ENCODE measurements at places on chromosomes 12 and 14.

GRCh38 chr12:47819138-47819895, 386 bp downstream of the HDAC7 start:
- peak overlapping the region; percentile 51 for H3K4me3 ChIP-seq
- no peak for DNase-seq
- H3K36me3 ChIP-seq = no peaks in the 10 kb centered on the region
- no peak overlapping the region for H3K27ac ChIP-seq
- H3K4me1 ChIP-seq = peaks cover 27% of the 10 kb centered on the region
- H3K27me3 ChIP-seq = no peaks in the 10 kb centered on the region

- DNase-seq = no peak
- no peaks in the 10 kb centered on the region for H3K4me1 ChIP-seq
- no peak overlapping the region for H3K27ac ChIP-seq
- no peak overlapping the region for H3K4me3 ChIP-seq
Measured at GRCh38 chr12:19683178-19683927, 244.1 kb downstream of the AEBP2 start.

- no peak overlapping the region for H3K4me3 ChIP-seq
- no peaks in the 10 kb centered on the region for H3K4me1 ChIP-seq
- H3K36me3 ChIP-seq = no peaks in the 10 kb centered on the region
- no peak overlapping the region for H3K27ac ChIP-seq
- H3K27me3 ChIP-seq = no peaks in the 10 kb centered on the region
Measured at GRCh38 chr12:109673884-109674283, 39.7 kb upstream of the FAM222A start.

GRCh38 chr12:34394211-34395055, 372.1 kb downstream of the ALG10 start:
- no peaks in the 10 kb centered on the region for H3K36me3 ChIP-seq
- no peak overlapping the region for H3K4me3 ChIP-seq
- H3K27ac ChIP-seq = no peak overlapping the region
- DNase-seq = no peak
- no peaks in the 10 kb centered on the region for H3K4me1 ChIP-seq
- H3K27me3 ChIP-seq = no peaks in the 10 kb centered on the region

- no peaks in the 10 kb centered on the region for H3K36me3 ChIP-seq
- H3K4me3 ChIP-seq = no peak overlapping the region
- DNase-seq = no peak
- H3K27ac ChIP-seq = no peak overlapping the region
- no peaks in the 10 kb centered on the region for H3K27me3 ChIP-seq
Measured at GRCh38 chr14:24054324-24054641, 2.5 kb downstream of the CARMIL3 start.

- H3K27ac ChIP-seq = no peak overlapping the region
- H3K4me3 ChIP-seq = no peak overlapping the region
- peaks cover 2% of the 10 kb centered on the region for H3K4me1 ChIP-seq
- H3K27me3 ChIP-seq = no peaks in the 10 kb centered on the region
- no peaks in the 10 kb centered on the region for H3K36me3 ChIP-seq
Measured at GRCh38 chr14:98924046-98924445, 348.0 kb downstream of the BCL11B start.

DNA sequence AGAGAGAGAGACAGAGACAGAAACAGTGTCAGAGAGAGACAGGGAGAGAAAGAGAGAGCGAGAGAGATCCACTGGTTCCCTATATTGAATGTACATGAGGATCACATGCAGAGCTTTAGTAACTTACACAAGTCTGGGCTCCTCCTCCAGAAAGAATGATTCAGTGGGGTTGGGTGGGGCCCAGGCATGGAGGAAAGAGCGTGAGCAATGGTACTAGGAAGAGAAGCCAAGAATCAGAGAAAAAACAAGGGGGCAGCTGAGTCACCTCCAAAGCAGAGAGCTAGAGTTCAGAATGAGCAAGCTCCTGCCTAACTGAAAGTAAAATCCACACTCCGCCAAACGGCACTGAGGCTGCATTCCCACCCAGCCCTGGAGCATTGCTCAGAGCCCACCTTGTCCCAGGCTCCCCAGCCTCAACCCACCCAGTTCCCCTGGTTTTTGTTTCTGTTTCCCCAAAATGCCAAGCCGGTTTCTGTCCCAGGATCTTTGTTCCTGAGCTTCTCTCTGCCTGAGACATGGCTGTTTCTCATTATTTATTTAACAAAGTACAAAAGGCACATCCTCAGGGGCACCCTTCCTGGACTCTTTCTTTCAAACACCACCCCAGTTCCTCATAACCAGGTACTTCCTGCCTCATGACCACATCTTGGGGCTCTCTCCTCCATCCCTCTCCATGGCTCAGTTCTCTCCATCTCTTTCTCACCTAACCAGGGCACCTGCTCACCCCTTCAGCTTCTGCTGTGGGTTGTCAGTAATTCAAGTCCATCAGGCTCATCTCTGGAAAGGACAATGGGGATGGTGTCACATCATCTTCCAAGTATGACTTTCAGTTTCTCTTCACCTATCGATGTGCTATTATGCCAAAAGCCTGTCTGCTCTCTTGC, 670.3 kb upstream of the TBX3 start:
- no peak overlapping the region for H3K27ac ChIP-seq
- H3K4me3 ChIP-seq = no peak overlapping the region
- no peak for DNase-seq
- no peaks in the 10 kb centered on the region for H3K4me1 ChIP-seq
- H3K36me3 ChIP-seq = no peaks in the 10 kb centered on the region
- no peaks in the 10 kb centered on the region for H3K27me3 ChIP-seq

- peaks cover 5% of the 10 kb centered on the region for H3K4me1 ChIP-seq
Measured at GRCh38 chr14:89388853-89389252, 28.2 kb downstream of the FOXN3 start.

- 0 out of 2 replicates have a peak, but pooled peaks cover 1% of the 10 kb centered on the region for H3K4me1 ChIP-seq
- no peak for DNase-seq
- H3K4me3 ChIP-seq = no peak overlapping the region
- H3K27me3 ChIP-seq = peaks cover 92% of the 10 kb centered on the region
- no peaks in the 10 kb centered on the region for H3K36me3 ChIP-seq
Measured at GRCh38 chr12:53935383-53936341, 3.0 kb upstream of the HOXC13 start.

DNA sequence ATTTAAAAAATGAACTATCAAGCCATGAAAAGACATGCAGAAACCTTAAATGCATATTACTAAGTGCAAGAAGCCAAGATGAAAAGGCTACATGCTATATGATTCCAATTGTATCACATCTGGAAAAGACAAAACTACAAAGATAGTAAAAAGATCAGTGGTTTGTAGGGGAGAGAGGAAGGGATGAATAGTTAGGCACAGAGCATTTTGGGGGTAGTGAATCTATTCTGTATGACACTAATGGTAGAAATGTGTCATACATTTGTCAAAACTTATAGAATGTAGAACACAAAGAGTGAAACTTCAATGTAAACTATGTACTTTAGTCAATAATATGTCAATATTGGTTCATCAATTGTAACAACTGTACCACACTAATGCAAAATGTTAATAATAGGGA, 20.8 kb downstream of the TXNDC16 start:
- H3K27me3 ChIP-seq = no peaks in the 10 kb centered on the region
- H3K27ac ChIP-seq = no peak overlapping the region
- H3K36me3 ChIP-seq = no peaks in the 10 kb centered on the region

- no peak for DNase-seq
- H3K36me3 ChIP-seq = no peaks in the 10 kb centered on the region
- no peaks in the 10 kb centered on the region for H3K4me1 ChIP-seq
- H3K27ac ChIP-seq = no peak overlapping the region
Measured at GRCh38 chr12:9796346-9796745, 30.9 kb upstream of the KLRF1 start.

DNA sequence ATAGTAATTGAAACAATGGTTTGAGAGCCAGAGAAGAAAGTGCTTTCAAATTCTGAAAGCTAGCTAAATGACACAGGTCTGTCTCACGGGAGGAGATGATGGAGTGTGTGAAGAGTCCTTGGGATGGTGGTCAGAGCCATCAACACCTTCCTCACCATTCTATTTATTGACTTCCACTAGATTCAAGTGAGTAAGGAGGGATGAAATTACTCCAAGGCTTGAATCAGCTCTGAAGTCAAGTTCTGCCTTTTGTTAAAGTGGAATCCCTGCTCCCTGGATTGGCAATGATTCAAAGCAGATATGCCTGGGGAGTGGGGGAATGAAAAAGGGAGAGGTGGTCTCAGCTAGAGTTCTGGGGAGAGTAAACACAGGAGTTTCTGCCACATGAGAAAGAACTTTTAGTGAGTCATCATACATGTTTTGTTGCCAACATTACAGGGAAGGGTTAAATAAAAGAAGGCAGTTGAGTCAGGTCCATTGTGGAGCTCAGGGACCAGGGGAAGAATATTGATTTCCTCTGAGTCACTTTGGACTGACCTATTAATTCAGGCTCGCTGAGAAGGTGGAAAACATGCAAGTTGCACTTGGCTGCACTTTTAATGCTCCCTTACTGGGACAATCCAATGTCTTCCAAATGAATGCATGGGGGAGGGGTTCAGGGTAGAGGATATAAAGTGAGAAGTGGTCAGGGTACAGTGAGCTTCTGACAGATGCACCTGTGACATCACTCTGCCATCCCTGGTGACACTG, 142.7 kb downstream of the TBX5 start:
- H3K4me1 ChIP-seq = no peaks in the 10 kb centered on the region
- H3K27me3 ChIP-seq = no peaks in the 10 kb centered on the region
- H3K27ac ChIP-seq = no peak overlapping the region
- no peak for DNase-seq
- no peak overlapping the region for H3K4me3 ChIP-seq
- no peaks in the 10 kb centered on the region for H3K36me3 ChIP-seq

DNA sequence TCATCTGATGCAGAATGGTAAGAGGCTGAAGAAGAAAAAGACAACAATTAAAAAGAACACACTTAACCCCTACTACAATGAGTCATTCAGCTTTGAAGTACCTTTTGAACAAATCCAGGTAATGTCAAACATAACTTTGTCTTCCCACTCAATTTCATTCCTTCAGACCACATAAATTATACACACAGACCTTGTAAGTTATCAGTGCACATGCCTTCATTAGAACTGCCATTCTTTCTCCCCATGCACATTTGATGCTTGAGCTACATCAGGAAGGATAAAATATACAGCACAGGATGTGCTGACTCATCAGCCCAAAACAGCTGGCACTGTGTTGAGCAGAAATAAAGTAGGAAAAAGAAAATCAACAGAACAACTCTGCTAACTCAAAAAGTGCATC, 246.7 kb downstream of the PAWR start:
- peaks cover 2% of the 10 kb centered on the region for H3K36me3 ChIP-seq
- H3K4me1 ChIP-seq = no peaks in the 10 kb centered on the region

GRCh38 chr14:35286003-35286600, 6.1 kb upstream of the PSMA6 start:
- no peak overlapping the region for H3K4me3 ChIP-seq
- no peaks in the 10 kb centered on the region for H3K4me1 ChIP-seq
- no peak overlapping the region for H3K27ac ChIP-seq
- no peak for DNase-seq
- no peaks in the 10 kb centered on the region for H3K36me3 ChIP-seq

DNA sequence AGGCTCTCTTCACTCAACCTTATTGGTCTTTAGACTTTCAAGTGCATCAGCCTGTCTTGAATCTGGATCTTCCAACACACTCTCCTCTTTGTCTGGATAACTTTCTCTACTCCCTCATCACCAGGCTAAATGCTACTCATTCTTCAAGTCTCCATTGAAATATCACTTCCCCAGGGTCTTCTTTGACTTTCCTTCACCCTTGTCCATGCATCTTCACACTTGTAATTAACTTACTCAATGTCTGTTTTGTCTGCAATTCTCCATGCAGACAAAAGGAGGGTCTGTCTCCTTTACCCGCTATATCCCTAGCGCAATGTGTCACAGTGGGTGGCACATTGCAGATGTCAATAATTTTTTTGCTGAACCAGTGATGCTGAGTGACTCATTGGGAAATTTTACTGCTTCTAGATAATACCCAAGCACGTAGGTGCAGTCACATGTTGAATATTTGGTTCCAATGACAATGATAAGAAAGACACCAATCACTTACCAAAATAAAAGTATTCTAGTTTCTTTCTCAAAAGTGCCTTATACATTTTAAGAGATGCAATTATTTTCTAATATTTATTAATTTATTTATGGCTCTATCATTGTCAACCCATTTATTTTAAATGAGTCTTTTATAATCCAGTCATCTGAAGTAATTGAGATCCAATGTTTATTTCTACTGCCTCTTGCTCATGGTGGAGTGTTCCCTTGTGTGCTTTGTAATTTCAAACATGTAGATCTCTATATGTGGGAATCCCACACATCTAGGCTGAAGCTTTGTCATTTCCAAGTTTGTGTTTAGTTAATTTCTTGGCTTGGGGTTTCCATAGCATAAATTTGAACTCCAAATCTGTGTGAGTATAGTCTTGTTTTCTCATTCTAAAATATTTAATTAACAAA, 21.7 kb upstream of the RFC5 start:
- H3K4me3 ChIP-seq = no peak overlapping the region
- no peaks in the 10 kb centered on the region for H3K4me1 ChIP-seq
- no peaks in the 10 kb centered on the region for H3K27me3 ChIP-seq
- no peak overlapping the region for H3K27ac ChIP-seq
- no peaks in the 10 kb centered on the region for H3K36me3 ChIP-seq

DNA sequence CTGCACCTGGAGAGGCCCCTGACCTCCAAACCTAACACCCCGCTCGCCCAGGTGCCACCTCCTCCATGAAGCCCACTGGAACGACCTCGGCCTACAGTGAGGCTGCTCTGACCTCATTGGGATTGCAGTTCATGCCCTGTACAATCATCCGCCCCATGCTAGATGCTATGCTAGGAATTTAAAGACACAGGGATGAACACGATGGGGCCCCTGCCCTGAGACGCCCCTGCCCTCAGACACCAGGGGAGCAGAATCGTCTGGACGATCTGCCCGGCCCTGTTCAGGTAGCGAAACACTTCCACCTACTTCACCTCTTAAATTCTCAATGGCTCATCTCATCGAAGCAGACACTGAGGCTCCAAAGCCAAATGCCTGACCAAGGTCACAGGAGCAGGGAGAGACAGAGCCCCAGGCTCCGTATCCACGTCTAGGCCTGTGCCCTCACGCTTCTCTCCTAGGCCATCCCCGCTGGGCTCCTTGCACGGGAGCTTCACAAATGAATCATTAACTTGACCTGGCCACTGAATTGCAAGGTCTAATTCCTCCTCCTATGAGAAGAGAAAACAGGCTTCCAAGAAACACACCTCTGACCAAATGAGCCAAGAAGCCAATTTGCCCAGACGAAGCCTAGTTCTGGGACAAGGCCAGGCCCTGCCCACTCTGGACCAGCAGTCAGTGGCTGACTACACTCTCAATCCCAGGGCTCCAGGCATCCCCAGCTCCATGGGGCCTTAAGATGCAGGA, 35.2 kb downstream of the SCARB1 start:
- H3K4me1 ChIP-seq = peaks cover 5% of the 10 kb centered on the region
- no peaks in the 10 kb centered on the region for H3K27me3 ChIP-seq
- H3K4me3 ChIP-seq = no peak overlapping the region
- no peaks in the 10 kb centered on the region for H3K36me3 ChIP-seq
- no peak overlapping the region for H3K27ac ChIP-seq

DNA sequence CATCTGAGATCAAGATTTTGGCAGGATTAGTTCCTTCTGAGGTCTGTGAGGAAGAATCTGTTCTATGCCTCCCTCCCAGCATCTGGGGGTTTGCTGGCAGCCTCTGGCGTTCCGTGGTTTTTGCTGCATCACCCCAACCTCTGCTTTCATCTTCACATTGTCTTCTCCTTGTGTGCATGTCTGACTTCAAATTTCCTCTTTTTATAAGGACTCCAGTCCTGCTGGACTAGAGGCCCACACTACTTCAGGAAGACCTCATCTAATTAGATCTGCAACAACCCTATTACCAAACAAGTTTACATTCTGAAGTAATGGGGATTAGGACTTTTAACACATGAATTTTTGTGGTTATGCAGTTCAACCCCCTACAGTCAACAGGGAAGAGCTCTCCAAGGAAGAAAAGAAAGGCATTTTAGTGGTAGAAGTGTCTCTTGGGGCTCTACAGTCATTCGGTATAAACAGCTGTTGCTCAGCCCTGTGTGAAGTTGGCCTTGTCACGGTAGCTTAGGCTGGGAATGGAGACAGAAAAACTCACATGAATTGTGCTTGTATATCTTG, 89.7 kb downstream of the CAND1 start:
- no peak overlapping the region for H3K4me3 ChIP-seq
- no peaks in the 10 kb centered on the region for H3K27me3 ChIP-seq
- no peaks in the 10 kb centered on the region for H3K36me3 ChIP-seq
- no peaks in the 10 kb centered on the region for H3K4me1 ChIP-seq
